ENCODE measurements at places on chromosomes 5 and 9.

DNA sequence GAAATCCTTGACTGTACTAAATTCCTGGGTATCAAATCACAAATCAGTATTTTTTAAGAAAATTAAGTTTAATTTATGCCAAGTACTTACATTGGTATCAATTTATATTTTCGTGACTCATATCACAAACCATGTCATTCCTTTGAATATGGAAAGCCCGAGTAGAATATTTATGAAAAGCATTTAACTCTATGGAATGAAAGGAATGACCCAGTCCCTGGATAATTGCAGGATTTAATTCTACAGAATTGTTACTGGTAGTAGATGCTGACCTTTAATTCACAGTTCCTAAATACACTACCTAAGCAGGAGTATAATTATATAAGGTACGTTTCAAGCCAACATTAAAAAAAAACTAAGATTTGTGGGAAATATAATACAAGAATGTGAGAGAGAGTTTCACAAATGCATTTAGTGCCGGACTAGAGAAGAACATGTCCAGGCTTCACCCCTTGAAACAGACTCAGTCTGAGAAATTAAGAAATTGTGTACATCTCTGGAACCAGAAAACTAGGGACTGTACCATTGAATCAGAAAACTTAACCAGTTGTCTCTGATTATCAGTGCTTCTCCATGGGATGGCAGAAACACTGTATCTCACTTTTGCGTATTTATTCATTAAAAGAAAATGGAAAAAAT lies 28.5 kb upstream of the PLPPR1 start:
- DNase-seq = no peak

DNA sequence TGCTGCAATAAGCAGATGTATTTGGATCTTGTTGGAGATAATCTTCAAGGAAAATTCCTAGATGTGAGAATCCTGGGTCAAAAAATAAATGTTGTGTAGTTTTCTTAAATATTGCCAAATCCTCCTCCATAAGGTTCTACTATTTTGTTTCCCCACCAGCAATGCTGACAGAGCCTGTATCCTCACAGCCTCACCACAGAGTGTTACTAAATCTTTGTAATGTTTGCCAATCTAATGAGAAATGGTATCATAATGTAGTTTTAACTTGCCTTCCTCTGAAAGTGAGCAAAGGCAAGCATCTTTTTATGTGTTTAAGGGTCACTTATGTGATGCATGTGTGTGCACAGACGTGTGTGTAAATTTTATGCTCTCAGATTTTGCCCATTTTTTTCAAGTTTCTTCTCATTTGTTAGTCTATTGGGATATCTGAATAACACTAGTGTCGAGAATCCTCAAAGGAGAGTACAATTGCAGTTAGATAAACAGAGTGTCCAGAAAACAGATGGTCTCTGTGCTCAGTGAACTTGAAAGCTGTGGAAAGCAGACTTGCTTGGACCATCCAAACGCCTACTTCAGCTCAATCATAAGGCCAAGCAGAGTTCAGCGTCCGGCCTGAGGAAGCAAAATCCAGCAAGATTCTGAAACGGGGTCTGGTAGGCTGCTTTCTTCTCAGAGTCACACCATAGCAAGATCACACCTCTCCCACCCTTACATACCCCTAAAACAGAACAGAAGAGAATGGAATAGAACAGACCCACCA lies 35.7 kb upstream of the UGT3A1 start:
- DNase-seq = no peak

- DNase-seq = no peak
Observed at GRCh38 chr9:5231212-5231611, at the start of gene INSL4. Gene INSL4 (plus strand): TSS chr9:5231419. CDS start chr9:5231524, 105 bp downstream.

DNA sequence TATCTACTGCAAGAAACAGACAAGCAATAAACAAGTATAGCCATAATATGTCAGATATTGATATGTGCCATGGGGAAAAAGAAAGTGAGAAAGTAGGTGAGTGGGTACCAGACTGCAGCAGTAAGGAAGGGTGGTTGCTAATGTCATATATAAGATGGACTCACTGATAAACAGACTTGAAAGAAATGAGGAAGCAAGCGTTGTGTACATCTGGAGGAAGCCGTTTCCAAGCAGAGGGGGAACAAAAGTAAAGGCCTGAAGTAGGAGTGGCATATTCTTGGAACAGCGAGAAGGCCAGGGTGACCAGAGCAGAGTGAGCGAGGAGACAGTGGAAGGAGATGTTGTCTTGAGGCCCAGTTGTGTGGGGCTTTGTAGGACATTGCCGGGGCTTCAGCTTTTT lies 142.2 kb upstream of the MAP3K1 start:
- DNase-seq = no peak

GRCh38 chr9:14063756-14064155 lies 250.2 kb downstream of the NFIB start:
- no peak for DNase-seq

DNA sequence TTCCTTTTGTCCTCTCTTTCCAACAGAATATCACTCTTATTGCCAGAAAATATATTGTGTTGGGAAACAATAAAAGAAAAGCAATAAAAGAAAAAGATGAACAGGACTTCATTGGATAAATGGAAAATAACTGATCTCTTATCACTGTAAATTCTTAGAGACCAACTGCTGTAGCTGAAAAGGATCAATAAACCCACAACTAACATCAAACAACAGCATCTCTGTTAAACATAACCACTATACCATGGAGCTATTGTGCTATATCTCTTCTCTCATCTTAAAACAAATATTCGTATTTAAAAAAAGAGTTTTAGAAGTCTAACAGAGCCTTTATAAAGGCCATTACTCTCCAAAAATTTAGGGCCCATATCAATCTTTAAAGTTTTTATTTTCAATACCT lies 502.4 kb downstream of the TMEM232 start:
- no peak for DNase-seq

GRCh38 chr9:69601698-69602097 lies 70.5 kb downstream of the APBA1 start:
- no peak for DNase-seq
